ENCODE measurements at places on chromosomes 6 and 20.

GRCh38 chr20:4726710-4727397 lies 5.1 kb downstream of the PRND start:
- DNase-seq = peak; percentile 51

DNA sequence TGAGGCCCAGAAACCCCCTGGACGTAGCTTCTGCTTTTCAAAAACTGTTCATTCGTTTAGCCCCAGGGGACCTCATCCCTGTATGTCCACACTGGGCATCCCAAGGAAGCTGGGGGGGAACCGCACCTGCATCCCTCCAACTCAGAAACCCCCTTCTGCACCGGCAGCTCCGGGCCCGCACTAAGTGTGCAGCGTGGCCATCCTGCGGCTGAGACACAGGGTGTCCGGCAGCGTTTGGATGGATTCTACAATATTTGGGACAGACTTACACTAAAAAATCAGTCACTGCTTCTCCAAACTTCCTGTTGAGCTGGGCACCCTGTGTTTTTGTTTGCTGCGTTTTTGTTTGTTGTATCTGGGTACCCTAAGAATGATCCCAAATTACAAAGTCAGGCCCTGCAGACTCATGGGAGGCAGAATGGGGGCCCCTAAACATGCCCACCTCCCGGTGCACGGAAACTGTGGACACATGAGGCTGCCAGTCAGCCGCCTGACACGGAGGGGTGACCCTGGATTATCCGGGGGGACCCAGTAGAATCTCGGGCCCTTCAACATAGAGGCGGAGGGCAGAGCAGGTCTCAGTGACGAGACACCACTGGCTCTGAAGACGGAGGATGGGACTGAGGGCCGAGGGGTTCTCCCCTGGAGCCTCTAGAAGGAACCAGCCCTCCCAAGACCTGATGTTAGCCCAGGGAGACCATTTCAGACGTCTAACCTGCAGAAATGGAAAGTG lies 88.2 kb upstream of the BHLHE23 start:
- DNase-seq = no peak

- DNase-seq = no peak
These were observed 134.9 kb downstream of the ISM1 start for GRCh38 chr20:13355941-13356486.

DNA sequence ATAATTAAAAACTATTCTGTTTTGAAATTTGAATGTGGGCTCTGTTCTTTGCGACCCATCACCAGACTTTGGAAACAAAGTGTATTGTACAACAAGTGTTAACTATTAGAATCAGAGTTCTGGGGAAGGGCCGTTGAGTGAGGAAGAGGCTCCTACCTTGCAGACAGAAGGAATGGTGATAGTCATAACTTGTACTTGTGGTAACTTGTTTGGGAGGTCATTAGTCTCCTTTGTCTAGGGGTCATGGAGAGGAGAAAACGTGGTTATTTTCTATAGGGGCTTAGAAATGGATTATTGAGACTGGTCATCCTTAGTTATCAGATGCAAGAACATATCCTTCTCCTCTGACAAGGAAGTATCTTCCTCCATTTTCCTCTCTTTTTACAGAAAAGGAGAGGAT lies 174.8 kb downstream of the BMP2 start:
- no peak for DNase-seq

- peak; percentile 2 for DNase-seq
These were observed 172.8 kb downstream of the KLHL32 start for GRCh38 chr6:97097068-97098047.

DNA sequence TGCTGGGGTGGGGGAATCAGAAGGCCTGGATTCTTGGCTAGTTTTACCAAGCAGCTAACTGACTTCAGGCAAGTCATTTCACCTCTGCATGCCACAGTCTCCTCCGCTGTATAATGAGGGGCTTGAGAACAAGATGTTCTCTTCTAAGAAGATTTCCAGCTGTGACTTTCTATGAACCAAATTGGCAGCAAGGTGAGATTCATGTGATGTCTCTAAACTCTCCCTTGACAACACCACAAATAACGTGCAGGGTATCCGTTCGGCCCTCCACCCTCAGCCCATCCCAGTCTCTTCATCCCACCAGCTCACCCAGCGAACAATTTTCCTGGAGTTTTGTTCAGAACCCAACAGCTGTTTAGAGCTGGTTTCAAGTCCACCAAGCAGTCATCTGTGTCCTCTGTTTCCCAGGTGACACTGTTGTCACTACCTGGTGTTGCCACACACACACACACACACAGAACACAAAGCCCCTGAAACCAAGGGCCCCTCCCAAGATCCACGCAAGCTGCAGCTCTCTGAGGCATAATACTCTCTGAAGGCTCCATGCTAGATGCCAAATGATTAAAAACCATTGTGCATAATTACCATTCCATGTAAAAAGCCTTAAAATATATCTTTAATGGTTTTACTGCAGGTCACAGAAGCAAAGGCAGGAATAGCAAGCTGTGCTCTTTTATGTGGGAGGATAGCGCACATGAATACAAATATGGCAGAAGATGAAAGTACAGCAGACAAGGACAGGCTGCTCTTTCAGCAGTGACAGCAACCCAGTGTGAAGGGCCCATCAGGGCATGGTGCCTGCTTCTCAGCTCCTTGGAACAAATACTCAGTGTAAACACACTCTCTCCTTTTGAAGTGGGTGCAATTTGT lies 48.2 kb downstream of the ARHGAP18 start:
- no peak for DNase-seq

DNA sequence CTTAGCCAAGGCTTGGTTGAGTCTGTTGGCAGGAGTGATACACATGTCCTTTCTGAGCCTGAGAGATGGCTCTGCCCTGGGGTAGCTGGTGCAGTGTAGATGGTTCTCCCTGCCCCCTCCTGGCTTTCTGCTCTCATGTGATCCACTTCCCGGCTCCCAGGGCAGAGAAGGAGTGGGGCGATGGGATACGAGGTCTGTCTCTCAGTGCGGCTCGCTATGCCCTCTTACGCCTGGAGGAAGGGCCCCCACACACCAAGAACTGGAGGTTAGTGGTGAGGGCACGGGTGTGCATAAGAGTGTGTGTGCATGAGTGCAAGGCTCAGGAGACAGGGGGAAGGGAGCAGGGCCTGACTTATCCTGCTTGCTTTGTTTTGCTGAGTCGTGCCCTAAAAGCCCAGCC lies 18.8 kb downstream of the SLC12A5 start:
- DNase-seq = no peak

GRCh38 chr6:42860481-42860880 lies 18.9 kb upstream of the RPL7L1 start:
- DNase-seq = no peak

- DNase-seq = no peak
These were observed 4.1 kb downstream of the MYLK4 start for GRCh38 chr6:2746557-2747061.

- DNase-seq = peak; percentile 43
These were observed 21.1 kb downstream of the PNPLA1 start for GRCh38 chr6:36290668-36291620.

DNA sequence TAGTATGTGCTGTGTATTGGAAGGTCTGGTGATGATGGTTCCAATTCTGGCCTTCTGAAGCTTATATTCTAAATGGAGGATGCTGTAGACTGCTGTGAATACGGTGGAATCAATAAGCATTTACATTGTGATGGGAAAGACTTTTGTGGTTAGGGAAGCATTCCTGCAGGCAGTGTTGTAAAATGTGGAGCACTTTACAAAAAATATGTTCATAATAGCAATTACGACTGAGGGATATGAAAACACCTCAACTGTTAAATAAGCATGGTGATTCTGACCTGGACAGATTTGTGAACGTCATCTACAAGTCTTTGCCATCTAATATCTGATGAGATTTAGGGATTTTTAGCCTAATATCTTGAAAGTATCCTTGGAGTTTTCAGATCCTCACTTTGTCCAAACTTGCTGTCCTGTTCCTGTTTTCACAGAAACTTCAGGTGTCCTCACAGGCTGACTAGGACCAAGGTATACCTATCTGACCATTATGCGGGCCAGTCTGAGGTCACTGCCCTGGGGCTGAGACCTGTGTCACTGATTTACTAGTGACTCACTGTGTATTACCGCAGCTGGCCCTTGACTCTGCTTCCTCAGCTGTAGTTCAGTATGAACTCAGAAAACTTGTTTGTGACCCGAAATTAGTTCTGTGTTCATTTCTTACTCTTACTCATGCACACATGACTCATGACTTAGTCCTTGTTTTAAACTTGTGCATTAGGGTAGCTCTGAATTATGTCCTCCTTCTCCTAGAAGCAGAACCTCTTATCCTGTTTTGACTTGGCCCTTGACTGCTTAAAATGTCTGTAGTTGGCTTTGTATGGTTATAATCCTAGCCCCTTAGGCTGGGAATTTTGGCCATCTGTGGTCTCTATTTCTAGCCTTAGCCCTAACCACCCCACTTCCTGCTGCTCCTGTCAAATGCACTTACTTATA lies 343.0 kb downstream of the CDKAL1 start:
- peak; percentile 94 for DNase-seq

DNA sequence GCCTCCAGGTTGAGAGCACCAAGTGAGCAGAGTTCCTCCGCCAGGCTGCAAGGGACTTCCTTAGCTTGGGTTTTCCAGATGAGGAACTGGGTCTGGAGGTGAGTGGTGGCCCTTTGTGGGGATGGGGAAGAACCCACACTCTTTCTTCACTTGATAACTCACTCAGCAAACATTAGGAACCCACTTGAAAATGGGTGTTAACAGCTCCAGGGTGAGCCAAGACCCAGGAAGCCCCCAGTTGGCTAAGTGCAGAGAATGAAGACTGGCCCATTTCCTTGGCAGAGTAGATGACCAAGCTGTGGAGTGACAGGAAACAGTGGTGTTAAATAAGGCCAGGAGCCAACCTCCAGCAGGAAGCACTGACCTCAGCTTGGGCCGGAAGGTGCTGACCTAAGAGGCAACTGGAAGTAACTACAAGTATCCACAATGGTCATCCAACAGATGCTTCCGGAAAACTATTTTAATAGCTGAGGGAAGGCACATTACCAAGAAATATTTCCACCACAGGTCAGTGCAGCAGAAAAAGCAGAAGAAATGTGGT lies 22.7 kb downstream of the MRPL14 start:
- DNase-seq = peak; percentile 97

DNA sequence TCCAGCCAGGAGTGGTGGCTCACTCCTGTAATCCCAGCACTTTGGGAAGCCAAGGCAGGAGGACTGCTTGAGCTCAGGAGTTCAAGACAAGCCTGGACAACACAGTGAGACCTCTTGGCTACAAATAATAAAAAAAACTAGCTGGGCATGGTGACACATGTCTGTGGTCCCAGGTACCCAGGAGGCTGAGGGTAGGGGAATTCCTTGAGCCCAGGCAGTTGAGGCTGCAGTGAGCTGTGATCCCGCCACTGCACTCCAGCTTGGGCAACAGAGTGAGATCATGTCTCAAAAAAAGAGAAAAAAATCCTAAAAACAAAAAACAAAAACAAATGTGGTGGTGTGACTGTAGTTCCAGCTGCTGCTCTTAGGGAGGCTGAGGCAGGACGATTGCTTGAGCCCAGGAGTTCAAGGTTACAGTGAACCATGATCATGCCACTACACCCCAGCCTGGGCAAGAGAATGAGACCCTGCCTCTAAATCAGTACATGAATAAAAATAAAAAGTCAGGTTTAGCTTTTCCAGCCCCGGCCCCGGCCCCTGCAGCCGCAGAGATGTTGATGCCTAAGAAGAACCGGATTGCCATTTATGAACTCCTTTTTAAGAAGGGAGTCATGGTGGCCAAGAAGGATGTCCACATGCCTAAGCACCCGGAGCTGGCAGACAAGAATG lies 13.5 kb upstream of the SNRPC start:
- DNase-seq = no peak

DNA sequence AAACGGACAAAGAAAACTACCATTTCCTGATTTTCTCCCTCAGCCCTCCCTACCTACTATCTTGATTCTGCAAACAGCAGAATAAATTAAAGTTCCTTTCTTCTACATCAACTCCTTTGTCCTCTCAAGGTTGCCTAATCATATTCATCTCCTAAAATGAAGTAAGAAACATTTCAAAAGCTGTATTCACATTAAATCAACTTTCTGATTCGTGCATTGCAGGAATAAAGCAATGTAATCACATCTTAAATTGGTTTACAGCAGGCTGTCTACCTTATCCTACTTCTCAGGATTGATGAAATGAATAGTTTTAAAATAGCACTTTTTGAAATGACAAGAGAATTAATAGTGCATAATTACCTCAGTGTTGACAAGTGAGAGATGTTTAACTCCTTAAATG lies 25.1 kb downstream of the PRKN start:
- DNase-seq = no peak

DNA sequence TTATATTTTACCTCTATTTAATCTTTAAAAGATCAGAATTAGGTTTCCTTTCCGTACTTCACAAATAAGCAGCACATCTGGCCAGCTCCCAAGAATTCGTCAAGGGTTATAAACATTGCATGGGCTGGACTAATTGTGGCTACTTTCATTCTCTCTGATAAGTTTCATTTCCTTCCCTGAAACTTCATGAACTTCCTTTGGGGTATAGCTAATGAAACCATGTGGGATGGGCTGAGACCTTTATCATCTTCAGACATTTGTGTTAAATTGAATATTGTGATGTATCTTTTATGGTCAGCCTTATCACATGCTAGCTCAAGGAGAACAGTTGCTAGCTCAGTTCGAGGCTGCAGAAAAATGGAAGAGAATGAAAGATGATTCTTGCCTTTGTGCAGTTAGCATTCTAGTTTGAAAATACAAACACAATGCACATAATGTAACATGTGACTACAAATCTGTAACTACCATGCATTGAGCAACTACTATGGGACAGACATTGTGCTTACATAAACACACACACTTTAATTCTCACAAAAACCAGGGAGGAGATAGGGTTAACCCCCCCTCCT lies 1.7 kb upstream of the GMPR start:
- DNase-seq = peak; percentile 88

- no peak for DNase-seq
These were observed 13.4 kb upstream of the OCSTAMP start for GRCh38 chr20:46563860-46564221.

DNA sequence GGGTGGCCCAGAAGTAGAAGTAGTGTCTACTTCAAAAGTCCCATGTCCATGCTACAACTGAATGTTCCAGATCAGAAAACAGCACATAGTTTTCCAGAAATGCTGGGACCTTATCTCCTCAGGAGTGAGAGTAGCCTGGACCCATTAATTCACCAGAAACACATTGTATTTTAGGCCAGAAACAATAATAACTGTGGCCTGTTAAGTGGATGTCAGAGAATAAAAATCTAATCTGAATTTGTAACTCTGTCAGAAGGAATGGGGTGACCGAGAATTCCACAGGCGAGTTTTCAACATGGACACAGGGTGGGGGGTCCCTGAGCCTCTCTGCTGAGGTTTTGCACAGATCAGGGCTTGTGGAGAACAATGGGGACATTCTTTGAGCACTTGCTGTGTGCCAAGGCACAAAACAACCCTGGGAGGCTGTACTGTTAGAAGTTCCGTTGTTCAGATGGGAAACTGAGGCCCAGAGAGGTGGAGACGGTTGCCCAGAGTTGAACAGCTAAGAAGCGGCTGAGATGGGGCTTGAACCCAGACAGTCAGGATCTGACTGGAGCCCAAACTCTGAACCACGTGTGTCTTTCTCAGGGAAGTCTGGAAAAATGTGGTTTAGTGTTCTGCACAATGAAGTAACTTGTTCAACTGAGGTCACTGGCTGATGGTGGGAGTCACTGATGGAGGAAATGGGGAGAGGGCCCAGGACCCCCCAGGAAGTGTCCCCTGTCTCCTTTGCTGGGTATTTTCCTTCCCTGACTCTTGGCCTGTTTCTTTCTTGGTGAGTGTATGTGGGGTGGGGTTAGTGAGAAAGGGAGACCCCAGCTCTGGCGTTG lies 44.2 kb downstream of the SNAI1 start:
- DNase-seq = no peak

- peak; percentile 92 for DNase-seq
These were observed 47.5 kb upstream of the NHSL1 start for GRCh38 chr6:138546733-138547185.

GRCh38 chr20:59318803-59319202 lies 18.4 kb downstream of the EDN3 start:
- DNase-seq = no peak
